ENCODE measurements at places on chromosomes 4 and X.

GRCh38 chr4:40600850-40601249 is 28.8 kb downstream of the RBM47 start:
- no peak for DNase-seq

DNA sequence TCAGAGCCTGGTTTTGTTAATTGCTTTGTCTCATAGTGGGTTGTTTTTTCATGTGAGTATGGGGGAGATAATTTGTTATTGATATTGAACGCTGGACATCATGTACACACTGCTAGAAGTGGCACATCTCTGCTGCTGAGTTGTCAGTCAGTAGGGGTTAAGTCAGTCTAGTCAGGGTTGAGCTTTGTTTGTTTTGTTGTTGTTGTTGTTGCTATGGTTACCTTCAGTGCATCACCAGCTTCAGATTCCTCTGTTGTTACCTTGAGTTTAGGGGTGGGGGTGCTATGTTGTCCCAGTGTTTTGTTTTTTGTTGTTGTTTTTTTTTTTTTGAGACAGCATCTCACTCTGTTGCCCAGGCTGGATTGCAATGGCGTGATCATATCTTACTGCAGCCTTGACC is 9.9 kb downstream of the YIPF6 start:
- no peak for DNase-seq

GRCh38 chr4:1045595-1046201 is 34.3 kb downstream of the FGFRL1 start:
- no peak for DNase-seq

GRCh38 chrX:30787012-30787411 is 102.0 kb downstream of the TAB3 start:
- no peak for DNase-seq

GRCh38 chrX:1610166-1610565 is 4.7 kb upstream of the ASMT start:
- DNase-seq = no peak

DNA sequence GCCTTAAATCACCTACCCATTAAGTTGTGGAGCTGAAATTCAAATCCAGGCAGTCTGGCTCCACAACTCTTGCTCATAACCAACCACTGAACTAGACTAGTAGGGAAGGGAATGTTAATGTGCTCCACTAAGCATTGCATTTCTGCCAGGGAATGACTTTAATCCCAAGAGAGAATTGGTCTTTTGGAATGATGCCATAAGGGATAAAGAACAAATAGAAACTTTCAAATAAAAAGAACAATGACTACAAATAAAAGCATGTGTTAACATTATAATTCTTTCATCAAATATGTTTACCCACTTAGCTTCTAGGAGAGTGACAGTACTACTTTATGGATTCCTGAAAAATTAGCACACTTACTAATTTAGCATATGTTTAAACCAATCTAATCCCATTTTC is 905.9 kb downstream of the CENPC start:
- DNase-seq = no peak

DNA sequence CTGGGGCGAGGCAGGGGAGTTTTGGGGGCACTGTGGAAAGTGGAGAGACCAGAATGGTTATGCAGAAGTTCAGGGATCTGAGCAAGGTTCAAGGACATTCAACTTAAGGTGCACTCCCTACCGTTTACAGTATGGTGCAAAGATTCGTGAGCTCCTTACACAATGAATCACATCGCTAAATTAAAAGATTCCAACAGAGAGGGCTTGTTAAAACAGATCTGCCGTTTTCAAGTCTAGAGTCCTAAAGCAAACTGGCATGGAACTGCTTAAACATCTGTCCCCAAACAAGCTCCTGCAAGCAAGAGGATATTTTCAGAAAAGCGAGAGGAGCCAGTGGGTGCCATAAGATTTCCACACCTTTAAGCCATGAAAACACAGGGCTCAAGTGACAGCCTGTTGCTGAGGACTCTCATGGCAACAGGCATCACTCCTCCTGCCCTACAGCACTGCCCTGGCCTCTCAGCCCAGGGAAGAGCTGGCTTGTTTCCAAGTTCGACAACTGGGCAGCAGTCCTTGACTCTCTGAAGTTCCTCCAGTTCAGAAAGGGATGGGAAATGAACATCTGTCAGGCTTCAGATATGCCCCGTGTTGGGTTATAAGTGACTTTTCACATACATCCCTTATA is 10.0 kb downstream of the FAM184B start:
- DNase-seq = no peak

DNA sequence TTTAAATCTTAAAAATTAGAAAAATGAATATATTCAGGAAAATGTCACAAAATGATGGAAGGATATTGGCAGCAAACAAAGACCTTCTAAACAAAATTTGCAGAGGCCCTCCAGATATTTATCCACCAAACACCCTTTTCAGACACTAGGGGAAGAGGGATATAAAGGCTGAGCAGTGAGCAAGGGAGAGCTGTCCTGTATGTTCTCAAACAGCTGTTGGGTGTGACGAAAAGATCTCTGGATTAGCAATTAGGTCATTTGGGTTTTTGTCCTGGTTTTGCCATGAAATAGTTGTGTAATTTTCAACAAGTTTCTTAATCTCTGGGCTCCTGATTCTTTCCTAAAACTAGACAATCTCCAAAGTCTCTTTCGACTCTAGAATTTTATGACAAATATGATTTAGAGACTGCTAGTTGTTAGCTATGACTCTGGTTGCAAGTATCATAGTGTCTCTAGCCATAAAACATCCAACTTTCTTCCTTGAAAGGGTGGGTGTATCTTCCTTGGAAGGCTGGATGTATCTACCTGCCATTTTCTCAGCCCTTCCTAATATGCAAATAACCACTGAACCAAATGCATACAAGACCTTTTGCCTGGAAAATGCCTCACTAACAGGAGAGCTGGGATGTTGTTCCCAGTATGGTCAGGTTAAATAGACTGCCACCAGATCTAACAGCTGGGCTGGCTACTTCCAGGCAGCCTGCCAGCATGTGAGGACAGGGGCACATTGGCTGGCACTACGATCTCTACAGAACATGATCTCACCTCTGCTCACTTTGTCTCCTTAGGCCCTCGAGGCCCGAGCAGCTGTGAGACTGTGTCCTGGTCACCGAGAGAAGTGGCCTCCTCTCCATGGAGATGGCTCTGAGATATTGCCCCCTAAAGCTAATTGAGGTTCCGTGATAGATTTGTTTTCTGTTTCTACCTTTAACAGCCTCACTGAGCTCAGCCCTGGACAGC is 225.5 kb upstream of the JADE1 start:
- no peak for DNase-seq

GRCh38 chr4:20219521-20219920 is 32.2 kb upstream of the SLIT2 start:
- DNase-seq = no peak

DNA sequence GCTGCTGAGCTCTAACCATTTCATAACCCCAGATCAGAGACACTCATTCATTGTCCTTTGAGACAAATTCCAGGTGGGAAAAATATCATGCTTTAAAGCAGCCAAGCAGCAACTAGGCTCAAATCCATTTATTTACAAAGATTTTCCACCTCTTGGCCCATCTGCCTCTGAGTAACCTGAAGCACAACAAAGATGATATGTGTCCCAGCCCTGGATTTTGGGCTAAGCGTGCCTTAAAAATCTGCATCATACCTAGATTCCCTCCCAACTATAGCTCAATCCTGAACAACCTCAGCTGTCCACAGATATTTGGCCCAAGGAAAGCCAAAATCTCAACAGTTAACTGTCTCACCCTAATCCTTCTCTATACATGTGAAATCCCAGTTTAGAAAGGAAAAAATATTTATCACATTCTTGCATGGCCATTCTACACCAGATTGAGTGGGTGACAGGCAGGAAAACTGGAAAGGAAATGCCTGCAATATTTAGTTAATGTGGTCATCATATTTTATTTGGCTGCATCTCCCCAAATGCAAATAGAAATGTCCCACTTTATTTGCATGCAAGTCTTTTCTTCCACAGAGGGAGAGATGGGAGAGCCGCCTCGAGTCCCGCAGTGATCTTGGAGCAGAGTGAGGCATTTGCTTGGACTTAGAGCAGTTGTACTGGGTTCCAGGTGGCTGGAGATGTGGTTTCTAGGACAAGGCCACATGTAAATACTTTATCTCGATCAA is 146.4 kb upstream of the EOLA2 start:
- DNase-seq = peak; percentile 69

DNA sequence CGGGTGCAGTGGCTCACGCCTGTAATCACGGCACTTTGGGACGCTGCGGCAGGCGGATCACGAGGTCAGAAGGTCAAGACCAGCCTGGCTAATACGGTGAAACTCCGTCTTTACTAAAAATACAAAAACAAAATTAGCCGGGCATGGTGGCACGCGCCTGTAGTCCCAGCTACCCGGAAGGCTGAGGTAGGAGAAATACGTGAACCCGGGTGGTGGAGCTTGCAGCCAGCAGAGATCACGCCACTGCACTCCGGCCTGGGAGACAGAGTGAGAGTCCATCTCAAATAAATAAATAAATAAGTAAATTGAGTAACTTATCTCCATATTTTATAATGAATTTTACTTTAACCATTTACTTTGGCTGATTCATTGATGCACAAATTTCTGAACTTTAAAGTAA is 1913.3 kb downstream of the PCDH7 start:
- DNase-seq = no peak

GRCh38 chr4:101282076-101282844 is 65.1 kb downstream of the PPP3CA start:
- no peak for DNase-seq

- peak; percentile 49 for DNase-seq
These were observed 91.3 kb downstream of the NSUN7 start for GRCh38 chr4:40840985-40841571.

DNA sequence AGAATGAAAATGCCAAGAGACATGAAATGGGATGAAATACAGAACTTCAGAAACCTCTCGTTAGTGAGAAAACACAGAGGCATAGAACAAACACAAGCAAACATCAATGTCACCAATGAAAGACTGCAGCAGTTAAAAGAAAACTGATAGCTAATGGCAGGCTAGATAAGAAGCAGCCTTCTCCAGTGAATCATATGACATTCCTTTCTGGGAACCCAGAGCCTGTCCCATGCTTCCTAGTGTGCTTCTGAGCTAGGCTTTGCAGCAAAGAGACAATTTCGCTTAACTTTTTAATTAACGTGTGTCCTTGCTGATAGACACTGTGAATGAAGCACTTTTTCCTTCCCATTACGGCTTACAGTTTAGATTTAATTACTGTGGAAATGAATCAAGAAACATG is 444.6 kb downstream of the IL15 start:
- no peak for DNase-seq

DNA sequence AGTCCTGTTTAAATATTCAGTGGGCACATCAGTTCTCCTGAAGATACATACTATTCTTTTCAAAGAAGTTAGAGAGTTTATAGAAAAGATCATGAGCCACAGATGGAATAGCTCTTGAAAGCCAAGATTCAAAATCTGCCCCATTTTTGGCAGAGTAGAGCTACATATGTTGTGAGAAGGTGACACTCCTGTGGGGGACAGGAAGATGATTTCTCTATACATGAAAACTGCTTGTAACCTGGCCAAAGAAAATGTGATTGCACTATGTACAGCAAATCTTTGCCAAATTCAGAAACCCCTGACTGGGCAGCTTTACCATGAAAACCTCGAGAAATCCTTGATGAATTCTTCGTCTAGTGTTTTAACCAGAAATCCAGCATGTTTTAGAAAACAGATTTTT is 44.9 kb downstream of the GPM6A start:
- DNase-seq = no peak

DNA sequence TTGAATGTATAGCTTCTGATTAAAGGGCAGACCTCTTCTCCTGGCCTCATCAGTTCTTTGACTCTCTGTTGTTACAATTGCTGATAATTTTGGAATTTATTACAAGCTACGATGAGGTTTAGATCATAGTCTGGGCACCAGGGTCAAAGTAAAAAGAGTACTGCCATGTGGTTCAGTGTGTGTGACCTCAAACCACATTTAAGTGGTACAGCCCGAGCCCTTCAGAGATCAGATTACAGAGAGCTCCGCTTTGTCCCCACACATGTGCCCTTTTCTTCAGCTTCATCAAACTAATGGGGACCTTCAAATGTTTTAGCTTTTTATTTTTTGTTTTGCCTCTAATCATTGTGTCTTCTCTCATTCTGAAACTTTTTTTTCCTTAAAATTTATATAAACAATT is 37.1 kb downstream of the SPANXN2 start:
- no peak for DNase-seq

- DNase-seq = peak; percentile 29
These were observed 94.9 kb upstream of the TBC1D9 start for GRCh38 chr4:140851032-140851636.

DNA sequence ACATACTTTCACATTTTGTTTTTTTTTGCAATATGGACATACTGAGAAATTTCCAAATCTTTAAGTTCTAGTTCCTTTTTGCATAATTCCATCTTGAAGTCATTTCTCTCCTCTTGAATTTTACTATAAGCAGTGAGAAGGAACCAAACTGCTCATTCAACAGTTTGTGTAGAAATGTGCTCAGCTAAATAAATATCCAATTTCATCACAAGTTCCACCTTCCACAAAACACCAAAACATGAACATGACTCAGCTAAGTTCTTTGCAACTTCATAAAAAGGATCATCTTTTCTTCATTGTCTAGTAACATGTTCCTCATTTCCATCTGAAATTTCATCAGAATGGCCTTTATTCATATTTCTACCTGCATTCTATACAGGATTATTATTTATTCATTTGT is 77.3 kb upstream of the FGF13 start:
- no peak for DNase-seq

DNA sequence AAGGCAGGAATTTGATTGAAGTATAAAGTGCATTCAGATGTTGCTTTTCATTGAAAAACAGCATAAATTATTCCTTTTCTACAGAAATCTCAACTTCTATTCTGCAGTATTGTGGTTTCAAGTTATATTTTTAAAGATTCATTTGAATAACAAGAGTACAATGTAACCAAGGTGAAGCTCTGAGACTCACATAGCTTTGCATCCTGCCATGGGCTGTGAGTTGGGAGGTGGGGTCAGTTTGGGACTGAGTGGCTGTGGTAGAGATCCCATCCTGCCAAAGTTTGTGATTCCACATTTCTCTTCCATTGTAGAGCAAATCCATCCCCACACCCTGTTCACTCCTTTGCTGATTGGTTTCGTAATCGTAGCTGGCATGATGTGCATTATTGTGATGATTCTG is 69.2 kb downstream of the KIT start:
- no peak for DNase-seq

DNA sequence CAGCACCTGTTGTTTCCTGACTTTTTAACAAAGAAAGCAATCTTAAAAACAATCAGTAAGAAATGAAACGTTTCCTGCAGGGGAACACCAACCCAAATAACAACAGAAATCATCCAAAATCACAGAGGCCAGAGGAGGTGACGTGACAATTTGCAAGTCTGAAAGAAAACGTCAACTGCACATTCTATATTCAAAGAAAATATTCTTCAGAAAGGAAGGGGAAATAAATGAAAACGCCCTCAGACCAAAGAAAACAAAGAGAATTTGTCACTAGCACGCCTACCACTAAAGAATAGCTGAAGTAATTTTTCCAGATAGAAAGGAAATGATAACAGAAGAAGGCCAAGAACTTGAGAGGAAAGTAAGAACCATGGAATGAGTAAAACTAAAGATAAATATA is 74.4 kb downstream of the CASP3 start:
- no peak for DNase-seq

Data from fibroblast of skin of left biceps (primary cell).